ENCODE measurements at places on chromosomes 2 and 18.

GRCh38 chr2:102110596-102111334, 31.8 kb upstream of the IL1R1 start:
- DNase-seq = no peak

GRCh38 chr18:61738488-61738887, 154.3 kb downstream of the RNF152 start:
- DNase-seq = peak; percentile 3

- DNase-seq = no peak
These were observed 1.7 kb upstream of the C2orf42 start for GRCh38 chr2:70192516-70192915.

DNA sequence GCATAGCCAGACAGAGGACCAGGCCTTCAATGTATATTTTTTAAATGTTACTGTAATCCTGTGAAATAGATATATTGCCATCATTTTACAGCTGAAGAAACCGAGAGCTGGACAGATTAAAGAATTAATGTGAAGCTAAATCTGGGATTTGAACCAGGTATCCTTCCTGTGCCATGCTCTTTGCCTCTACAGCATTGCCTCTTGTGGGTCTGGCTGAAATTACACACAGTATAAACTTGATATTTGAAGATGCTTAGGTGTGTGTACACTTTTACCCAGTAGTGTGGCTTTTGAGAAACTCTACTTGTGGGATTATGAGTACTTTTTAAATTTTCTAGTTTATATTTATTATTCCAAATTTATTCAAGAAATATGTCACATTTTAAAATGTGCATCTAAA, 264.5 kb downstream of the CNTNAP5 start:
- no peak for DNase-seq

GRCh38 chr2:171893196-171893823, 734 bp downstream of the SLC25A12 start:
- no peak for DNase-seq
